Right atrium auricular region (tissue), 2 donors: ENCODE measurements at places on chromosomes 2 and 18. TPM values are rescaled to one million over a fixed set of nuclear protein-coding genes. Genes with fewer than 3 reads are reported as not detected.

- H3K27ac ChIP-seq = no peak overlapping the region
- H3K4me3 ChIP-seq = no peak overlapping the region
- no peak for DNase-seq
- H3K36me3 ChIP-seq = peaks cover 2% of the 10 kb centered on the region
- H3K4me1 ChIP-seq = no peaks in the 10 kb centered on the region
These were observed 49.0 kb upstream of the TWSG1 start for GRCh38 chr18:9285604-9286003.

GRCh38 chr2:28274911-28275685 lies 117.6 kb upstream of the FOSL2 start:
- peak; percentile 59 for DNase-seq
- H3K4me3 ChIP-seq = no peak overlapping the region
- H3K4me1 ChIP-seq = no peaks in the 10 kb centered on the region

The PLEK gene
- total RNA-seq = 4.4 TPM

GRCh38 chr18:3051718-3052410 lies 38.9 kb upstream of the LPIN2 start:
- H3K27me3 ChIP-seq = no peaks in the 10 kb centered on the region
- no peaks in the 10 kb centered on the region for H3K36me3 ChIP-seq
- no peak for DNase-seq
- no peak overlapping the region for H3K27ac ChIP-seq
- no peaks in the 10 kb centered on the region for H3K4me1 ChIP-seq
- H3K4me3 ChIP-seq = no peak overlapping the region

- H3K27me3 ChIP-seq = no peaks in the 10 kb centered on the region
- no peak overlapping the region for H3K4me3 ChIP-seq
- no peak for DNase-seq
- no peaks in the 10 kb centered on the region for H3K4me1 ChIP-seq
- H3K27ac ChIP-seq = no peak overlapping the region
These were observed 75.2 kb upstream of the LCLAT1 start for GRCh38 chr2:30371772-30372373.

DNA sequence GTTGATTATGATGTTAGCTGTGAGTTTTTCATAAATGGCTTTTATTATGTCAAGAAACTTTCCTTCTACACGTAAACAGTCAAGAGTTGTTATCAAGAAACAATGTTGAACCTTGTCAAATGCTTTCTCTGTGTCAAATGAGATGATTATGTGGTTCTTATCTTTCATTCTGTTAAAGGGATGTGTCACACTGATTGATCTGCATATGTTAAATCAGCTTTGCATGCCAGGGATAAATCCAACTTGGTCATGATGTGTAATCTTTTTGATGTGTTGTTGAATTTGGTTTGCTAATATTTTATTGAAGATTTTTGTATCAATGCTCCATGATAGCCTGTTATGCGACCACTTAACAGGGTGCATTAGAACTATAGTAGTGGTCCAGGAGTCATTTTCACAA lies 107.3 kb downstream of the C1QL2 start:
- no peaks in the 10 kb centered on the region for H3K27me3 ChIP-seq
- DNase-seq = no peak
- H3K4me3 ChIP-seq = no peak overlapping the region
- no peaks in the 10 kb centered on the region for H3K36me3 ChIP-seq
- no peaks in the 10 kb centered on the region for H3K4me1 ChIP-seq
- no peak overlapping the region for H3K27ac ChIP-seq

DNA sequence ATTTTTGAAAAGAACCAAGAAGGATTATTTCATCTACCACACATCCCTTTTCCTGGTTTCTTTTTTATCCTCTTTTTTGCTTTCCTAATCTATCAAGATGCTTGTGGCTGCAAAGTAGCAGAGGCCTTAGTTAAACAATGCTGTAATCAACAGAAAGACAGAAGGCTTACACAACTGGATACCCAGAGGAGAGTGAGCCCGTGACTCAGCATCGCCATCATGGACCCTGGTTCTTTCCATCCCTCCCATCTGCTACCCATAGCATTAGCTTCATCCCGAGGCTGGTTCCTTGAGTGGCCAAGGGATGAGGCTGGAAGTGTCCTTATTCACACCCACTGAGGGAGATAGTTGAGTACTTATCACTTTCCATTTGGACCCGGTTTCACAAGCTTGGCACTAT lies 7.5 kb upstream of the HAAO start:
- no peaks in the 10 kb centered on the region for H3K27me3 ChIP-seq
- H3K27ac ChIP-seq = no peak overlapping the region
- no peaks in the 10 kb centered on the region for H3K4me1 ChIP-seq
- no peak overlapping the region for H3K4me3 ChIP-seq
- no peaks in the 10 kb centered on the region for H3K36me3 ChIP-seq
- DNase-seq = no peak

DNA sequence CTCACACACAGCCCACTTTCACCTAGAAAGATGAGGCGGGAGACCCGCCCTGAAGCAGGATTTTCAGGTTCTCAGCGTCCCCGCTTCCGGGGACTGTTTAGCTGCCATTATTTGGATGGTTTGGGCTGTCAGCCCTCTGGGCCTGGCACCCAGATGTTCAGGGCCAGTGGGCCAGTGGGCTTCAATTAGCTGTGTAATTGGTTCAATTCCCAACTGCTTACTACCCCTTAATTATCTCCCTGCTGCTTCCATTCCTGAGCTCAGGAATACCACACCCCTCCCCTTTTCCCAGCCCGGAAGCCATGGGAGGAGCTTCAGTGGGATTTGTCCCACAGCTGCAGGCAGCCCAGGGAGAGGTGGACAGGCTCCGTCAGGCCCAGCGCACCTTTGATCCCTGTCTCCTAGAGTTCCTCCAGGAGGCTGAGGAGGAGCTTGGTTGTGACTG lies 114.1 kb upstream of the MYCN start:
- DNase-seq = no peak
- no peaks in the 10 kb centered on the region for H3K4me1 ChIP-seq
- no peak overlapping the region for H3K27ac ChIP-seq
- H3K27me3 ChIP-seq = no peaks in the 10 kb centered on the region
- no peaks in the 10 kb centered on the region for H3K36me3 ChIP-seq
- H3K4me3 ChIP-seq = no peak overlapping the region

DNA sequence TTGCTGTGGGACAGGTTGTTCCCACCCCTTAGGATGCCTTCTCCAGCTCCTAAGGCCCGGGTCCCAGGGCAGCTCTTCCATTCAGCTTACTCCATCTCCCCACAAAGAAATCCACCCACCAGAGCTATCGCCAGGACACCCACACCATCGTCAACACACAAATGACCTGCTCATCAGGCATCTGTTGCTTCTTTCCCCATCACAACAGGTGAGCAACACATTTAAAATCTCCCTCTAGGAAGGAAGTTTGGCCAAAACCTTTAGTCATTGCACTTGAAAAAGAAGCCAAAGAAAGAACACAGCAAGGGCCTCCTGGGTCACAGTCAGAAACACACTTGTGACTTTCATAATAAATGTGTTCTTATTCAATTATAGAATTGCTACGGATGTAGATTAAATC lies 289.0 kb downstream of the PIEZO2 start:
- H3K4me3 ChIP-seq = no peak overlapping the region
- no peak overlapping the region for H3K27ac ChIP-seq
- no peaks in the 10 kb centered on the region for H3K27me3 ChIP-seq
- H3K36me3 ChIP-seq = no peaks in the 10 kb centered on the region
- H3K4me1 ChIP-seq = no peaks in the 10 kb centered on the region

GRCh38 chr2:37795938-37796337 lies 124.5 kb upstream of the CDC42EP3 start:
- H3K4me3 ChIP-seq = no peak overlapping the region
- no peak overlapping the region for H3K27ac ChIP-seq
- no peaks in the 10 kb centered on the region for H3K4me1 ChIP-seq
- no peak for DNase-seq
- H3K36me3 ChIP-seq = no peaks in the 10 kb centered on the region

The KIF5C gene
- 2.2 TPM for total RNA-seq

The NPPC gene
- total RNA-seq = 1.1 TPM

DNA sequence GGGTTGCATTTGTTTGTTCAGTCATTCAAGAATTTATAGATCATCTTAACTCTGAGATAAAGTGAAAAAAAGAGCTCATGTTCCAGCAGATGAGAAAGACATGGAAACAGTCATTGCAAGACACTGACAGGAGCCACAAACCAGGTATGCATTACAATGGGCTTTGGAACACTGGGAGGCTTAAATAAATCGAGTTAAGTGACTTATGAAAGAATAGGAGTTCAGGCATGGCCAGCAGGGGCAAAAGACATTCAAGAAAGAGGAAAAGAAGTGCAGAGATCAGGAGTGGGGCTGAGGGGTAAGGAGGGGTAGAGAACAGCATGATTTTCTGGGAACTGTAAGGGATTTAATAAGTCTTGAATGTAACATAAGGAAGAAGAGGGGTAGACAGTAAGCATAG lies 121.2 kb upstream of the EPC2 start:
- no peaks in the 10 kb centered on the region for H3K36me3 ChIP-seq
- H3K27me3 ChIP-seq = no peaks in the 10 kb centered on the region
- H3K4me3 ChIP-seq = no peak overlapping the region
- H3K4me1 ChIP-seq = no peaks in the 10 kb centered on the region
- no peak overlapping the region for H3K27ac ChIP-seq
- no peak for DNase-seq

The RIT2 gene
- total RNA-seq = not detected

- H3K4me3 ChIP-seq = no peak overlapping the region
- H3K36me3 ChIP-seq = no peaks in the 10 kb centered on the region
- no peak for DNase-seq
- H3K4me1 ChIP-seq = no peaks in the 10 kb centered on the region
These were observed 98.8 kb downstream of the ZNF521 start for GRCh38 chr18:25253136-25253535.

The DPYSL5 gene
- 0.12 TPM for total RNA-seq

DNA sequence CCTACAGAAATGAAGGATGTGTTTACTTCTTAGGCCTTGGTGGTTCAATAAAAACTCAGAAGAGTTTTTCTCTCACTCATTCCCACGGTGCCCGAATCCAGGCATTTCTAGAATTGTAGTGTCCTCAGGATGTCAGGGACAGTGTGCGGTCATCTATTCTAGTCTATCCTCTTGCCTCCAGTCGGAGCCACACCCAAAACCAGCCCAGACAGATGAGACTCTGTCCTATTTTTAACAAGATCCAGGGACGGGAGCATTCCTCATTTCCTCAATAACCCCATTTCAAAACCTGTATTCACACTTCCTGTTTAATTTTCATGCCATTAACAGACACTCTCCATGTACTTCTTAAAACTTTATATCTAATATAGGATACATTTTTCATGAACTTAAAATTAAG lies 11.6 kb upstream of the RBMS1 start:
- no peaks in the 10 kb centered on the region for H3K36me3 ChIP-seq
- no peak overlapping the region for H3K27ac ChIP-seq
- no peaks in the 10 kb centered on the region for H3K27me3 ChIP-seq
- DNase-seq = no peak
- no peaks in the 10 kb centered on the region for H3K4me1 ChIP-seq
- H3K4me3 ChIP-seq = no peak overlapping the region

GRCh38 chr2:11697103-11697871 lies 27.3 kb upstream of the NTSR2 start:
- H3K4me1 ChIP-seq = no peaks in the 10 kb centered on the region
- H3K27ac ChIP-seq = peak overlapping the region; percentile 87
- H3K27me3 ChIP-seq = no peaks in the 10 kb centered on the region
- no peak overlapping the region for H3K4me3 ChIP-seq
- no peak for DNase-seq

GRCh38 chr2:236934166-236934565 lies 151.5 kb upstream of the COPS8 start:
- no peaks in the 10 kb centered on the region for H3K36me3 ChIP-seq
- H3K27me3 ChIP-seq = no peaks in the 10 kb centered on the region
- peak; percentile 55 for DNase-seq
- no peak overlapping the region for H3K4me3 ChIP-seq

The NT5DC4 gene
- not detected for total RNA-seq

The GALNT5 gene
- 0.67 TPM for total RNA-seq

GRCh38 chr18:69944436-69944835 lies 3.2 kb downstream of the CD226 start:
- H3K4me1 ChIP-seq = peaks cover 3% of the 10 kb centered on the region
- H3K4me3 ChIP-seq = no peak overlapping the region
- H3K27me3 ChIP-seq = no peaks in the 10 kb centered on the region
- H3K36me3 ChIP-seq = no peaks in the 10 kb centered on the region
- no peak for DNase-seq

DNA sequence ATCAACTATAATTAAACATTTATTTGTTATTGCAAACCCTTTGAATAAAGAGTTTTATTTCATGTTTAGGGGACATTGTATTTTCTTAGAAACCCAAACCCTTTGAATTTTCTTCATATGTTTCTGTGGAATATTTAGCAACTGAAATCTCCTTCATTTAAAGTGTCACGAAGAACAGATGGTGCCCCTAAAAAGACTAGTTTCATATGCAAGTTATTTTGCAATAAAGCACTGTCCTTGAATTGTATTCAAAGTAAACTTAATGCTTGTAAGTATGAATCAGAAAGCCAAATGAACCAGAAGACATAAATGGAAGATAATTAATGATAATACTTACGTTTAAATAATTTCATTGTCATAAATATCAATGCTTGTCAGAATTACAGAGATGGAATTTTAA lies 151.9 kb upstream of the CWC22 start:
- no peak overlapping the region for H3K4me3 ChIP-seq
- no peak for DNase-seq
- H3K27ac ChIP-seq = no peak overlapping the region
- no peaks in the 10 kb centered on the region for H3K36me3 ChIP-seq

The TDRD15 gene
- 1.7 TPM for total RNA-seq

DNA sequence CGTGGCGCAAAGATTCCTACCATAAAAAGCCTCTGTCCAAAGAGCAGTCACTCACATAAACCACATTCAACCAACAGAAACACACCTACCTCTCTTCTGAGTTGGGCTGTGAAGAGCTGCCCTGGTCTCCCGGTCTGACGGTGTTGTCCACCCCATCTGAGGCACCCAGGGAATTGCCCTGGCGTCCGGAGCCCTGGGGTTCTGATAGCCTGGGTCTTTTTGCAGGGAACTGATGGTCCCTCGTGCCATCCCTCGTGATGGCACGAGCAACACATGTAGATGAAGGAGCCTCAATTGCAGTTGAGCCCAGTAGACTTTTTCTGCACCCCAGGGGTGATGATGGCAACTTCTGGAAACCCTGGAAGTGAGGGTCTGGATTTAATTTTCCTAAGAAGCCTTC lies 13.8 kb downstream of the HJURP start:
- no peaks in the 10 kb centered on the region for H3K4me1 ChIP-seq
- no peaks in the 10 kb centered on the region for H3K27me3 ChIP-seq
- H3K4me3 ChIP-seq = no peak overlapping the region
- H3K36me3 ChIP-seq = no peaks in the 10 kb centered on the region
- peak; percentile 34 for DNase-seq
- no peak overlapping the region for H3K27ac ChIP-seq

DNA sequence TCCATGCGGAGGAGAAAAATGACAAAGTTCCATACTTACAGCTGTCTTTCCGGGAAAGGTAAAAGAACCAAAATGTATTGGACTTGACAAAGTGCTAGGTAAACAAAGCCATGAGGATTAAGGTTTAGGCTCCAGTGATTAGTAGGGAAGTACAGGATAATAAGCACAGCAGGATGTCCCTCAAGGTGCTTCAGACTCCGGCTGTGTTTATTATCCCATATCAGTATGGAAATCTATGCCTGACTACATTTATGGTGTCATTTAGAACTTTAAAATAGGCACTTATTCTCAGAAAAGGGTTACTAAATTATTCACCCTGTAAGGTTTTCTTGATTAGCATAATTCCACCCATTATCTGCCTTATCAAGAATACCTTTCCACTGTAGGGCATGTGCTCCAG lies 136.3 kb upstream of the CCDC68 start:
- no peaks in the 10 kb centered on the region for H3K36me3 ChIP-seq
- no peak overlapping the region for H3K27ac ChIP-seq
- no peaks in the 10 kb centered on the region for H3K4me1 ChIP-seq
- DNase-seq = no peak
- no peaks in the 10 kb centered on the region for H3K27me3 ChIP-seq
- no peak overlapping the region for H3K4me3 ChIP-seq

GRCh38 chr2:232541195-232541960 lies 1.9 kb downstream of the CHRNG start:
- no peak for DNase-seq
- H3K27me3 ChIP-seq = no peaks in the 10 kb centered on the region
- H3K4me1 ChIP-seq = no peaks in the 10 kb centered on the region
